ENCODE measurements at places on chromosomes 2 and 18. TPM values are rescaled to one million over a fixed set of nuclear protein-coding genes. Genes with fewer than 3 reads are reported as not detected.

The ZSWIM2 gene
- 0.03 TPM for polyA plus RNA-seq

The CUL3 gene
- 84.6 TPM for polyA plus RNA-seq

The PTPRM gene
- 2.2 TPM for polyA plus RNA-seq

- DNase-seq: no peak
Observed at GRCh38 chr2:241314226-241315092, 1.0 kb downstream of the HDLBP start.

DNA sequence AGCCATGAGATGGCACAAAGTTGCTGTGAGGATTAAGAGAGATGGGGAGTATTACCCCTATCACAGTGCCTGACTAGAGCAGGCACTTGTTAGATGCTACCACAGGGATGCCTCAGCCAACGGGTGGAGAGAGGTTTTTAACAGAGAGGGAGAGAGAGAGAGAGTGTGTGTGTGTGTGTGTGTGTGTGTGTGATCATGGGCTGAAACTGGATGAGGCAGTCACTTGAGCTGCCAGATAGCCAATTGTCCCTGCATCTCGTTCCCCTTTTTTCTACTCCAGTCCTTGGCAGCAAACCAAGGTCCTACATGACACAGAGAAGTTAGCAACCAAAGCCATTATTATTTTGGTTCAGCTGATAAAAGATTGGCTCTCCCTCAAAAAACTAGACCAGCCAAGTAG is 3.0 kb downstream of the CD8A start:
- no peak for DNase-seq
